ENCODE measurements at places on chromosomes 2 and 18.
A peak's percentile ranks its signal among the peaks of the same experiment; 100 is the strongest.

DNA sequence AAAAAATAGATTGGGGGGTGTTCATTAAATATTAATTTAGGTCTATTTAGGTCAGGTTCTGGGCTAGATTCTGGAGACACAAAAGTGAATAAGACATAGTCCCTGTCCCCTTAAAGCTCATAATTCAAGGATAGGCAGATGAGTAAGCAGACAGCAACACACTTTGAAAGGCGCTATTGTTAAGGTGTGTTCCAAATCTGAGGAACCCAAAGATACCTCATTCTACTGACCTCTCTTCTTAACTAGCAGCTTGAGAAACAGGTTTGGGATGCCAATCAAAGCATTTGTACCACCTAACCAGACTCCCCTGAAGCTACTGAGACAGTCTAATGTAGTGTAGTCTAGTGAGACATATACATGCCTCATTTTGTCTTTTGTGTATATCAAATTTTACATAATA lies 34.8 kb downstream of the SEMA4F start:
- no peak for DNase-seq

DNA sequence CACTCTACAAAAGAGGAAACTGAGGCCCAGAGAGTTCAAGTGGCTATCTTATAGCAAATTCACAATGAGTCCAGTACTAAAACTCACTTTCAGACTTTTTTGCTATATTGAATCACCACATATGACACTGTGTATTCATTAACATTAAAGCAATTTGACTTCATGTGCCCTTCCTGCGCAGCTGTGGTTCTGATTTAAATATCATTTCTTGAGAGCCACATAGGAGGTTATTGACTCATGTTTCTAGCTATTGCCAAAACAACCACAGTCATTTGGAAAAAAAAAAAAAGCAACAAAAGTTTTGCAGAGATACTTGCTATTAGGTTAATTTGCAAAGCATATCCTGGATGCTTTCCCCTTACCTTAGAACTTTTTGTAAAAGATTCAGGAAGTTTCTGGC lies 341.2 kb downstream of the PIK3C3 start:
- no peak for DNase-seq

- no peak for DNase-seq
These were observed 369.8 kb downstream of the ARHGAP15 start for GRCh38 chr2:143499061-143499460.

DNA sequence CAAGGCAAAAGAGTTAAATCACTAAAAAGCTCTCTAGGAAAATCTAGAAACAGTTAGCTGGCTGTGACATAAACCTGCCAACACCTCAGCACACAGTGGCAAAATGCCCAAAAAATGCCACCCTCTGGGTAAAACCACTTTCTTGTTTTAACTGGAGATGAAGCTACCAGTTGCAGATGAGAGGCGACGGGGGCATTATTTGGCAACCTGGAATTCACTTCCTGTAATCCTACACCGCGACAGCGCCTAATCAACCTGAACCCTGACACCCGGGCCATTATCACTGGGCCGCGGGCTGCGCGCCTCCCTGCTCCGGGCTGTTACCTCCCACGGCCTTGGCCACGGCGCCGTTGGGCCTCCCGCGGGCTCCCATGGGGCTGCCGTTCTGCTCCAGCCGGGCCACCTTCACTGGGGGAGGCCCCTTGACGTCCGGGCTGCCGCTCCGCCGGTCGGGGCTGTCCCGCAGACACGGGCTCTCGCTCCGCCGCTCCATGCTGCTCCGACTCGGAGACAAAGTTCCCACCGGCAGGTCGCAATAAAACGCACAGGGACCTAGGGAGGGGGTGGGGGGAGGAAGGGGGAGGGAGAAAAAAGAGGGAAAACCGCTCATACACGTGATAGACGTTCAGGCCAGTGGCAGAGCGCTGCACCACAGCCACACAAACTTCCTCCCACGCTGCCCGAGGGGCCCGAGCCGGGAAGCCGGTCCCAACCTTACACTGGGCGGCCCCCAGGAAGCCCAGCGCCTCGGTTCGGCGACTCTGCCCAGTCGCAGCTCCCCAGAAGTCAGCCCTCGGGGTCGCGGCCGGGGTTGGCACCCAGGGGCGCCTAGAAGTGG lies 2.0 kb downstream of the SATB2 start:
- peak; percentile 75 for DNase-seq

DNA sequence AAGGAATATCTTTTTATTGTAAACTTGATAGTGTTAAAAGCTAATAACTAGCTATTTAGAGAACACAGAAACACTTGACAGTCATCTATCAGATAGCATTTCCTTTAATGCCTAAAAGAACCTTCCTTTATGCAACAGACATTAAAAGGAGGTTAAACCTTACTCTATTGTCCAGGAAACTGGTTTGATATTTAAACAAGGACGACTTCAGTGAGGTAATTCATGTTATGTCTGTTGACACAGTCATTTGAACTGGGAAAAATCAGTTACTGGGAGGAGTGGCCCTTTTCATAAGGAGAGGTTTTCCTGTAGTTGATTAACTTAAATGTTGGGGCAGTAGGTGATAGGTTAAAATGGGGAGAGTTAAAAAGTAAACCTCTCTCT lies 6.7 kb downstream of the TGIF1 start:
- DNase-seq: no peak

GRCh38 chr2:219912491-219912921 lies 285.1 kb downstream of the SLC4A3 start:
- DNase-seq: peak; percentile 34

DNA sequence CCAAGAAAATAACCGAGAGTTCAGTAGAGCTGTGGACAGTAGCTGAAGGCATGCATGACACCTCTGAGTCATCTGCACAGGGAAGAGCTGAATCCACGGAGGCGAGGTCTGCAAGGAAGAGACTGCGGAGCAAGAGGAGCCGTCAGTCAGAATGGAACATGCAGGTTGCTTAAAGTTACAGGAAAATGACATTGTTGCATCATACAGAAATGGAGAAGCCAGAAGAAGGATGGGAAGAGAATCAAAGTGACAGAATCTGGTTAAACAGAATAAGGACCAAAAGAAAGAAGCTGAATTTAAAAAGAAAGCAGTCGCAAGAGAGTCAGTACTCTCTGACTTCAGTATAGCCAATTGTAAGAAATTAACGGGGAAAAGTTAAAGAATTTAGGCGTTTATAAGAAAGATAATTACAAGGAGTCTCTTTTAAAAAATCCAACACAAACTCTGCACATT lies 533.8 kb downstream of the ADCYAP1 start:
- peak; percentile 9 for DNase-seq

GRCh38 chr2:99404797-99405669 lies 67.8 kb downstream of the EIF5B start:
- no peak for DNase-seq

- no peak for DNase-seq
These were observed 1.2 kb upstream of the HES6 start for GRCh38 chr2:238240757-238241711.

DNA sequence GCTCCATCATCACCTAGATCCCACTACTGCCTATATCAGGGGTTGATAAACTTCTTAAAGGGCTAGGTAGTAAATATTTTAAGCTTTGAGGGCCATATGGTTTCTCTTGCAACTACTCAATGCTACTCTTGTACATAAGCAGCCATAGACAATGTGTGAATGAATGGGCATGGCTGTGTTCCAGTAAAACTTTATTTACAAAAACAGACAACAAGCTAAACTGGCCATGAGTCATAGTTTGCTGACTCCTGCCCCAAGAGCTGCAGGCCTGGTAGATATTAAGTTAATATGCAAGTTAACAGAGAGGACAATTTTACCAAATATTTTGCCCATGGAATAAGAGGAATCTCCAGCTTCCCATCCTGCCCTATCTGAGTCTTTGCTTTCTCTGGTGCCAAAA lies 29.8 kb upstream of the MYO3B start:
- no peak for DNase-seq

- DNase-seq: no peak
These were observed 54.6 kb downstream of the TTC39C start for GRCh38 chr18:24068945-24069693.

DNA sequence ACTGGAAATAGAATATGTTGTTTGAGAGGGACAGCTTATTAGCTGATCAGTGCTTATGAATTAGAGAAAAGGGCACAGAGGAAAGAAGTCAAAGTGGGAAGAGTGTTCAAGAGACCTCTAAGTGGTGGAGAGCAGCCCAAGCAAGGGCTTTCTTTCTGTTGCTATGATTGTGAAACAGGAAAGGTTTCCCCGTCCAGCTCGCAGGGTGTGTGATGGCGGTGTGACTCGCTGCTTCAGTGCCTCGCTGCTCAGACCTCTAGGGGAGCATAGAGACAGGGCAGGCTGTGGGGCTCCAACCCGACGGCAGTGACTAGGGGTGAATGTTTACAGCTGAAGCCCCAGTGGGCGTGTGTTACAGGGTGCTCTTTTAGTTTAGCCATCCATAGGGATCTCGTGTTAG lies 166.5 kb upstream of the COPS8 start:
- no peak for DNase-seq

- peak; percentile 68 for DNase-seq
These were observed 11.1 kb upstream of the KLHL30 start for GRCh38 chr2:238127165-238128060.

DNA sequence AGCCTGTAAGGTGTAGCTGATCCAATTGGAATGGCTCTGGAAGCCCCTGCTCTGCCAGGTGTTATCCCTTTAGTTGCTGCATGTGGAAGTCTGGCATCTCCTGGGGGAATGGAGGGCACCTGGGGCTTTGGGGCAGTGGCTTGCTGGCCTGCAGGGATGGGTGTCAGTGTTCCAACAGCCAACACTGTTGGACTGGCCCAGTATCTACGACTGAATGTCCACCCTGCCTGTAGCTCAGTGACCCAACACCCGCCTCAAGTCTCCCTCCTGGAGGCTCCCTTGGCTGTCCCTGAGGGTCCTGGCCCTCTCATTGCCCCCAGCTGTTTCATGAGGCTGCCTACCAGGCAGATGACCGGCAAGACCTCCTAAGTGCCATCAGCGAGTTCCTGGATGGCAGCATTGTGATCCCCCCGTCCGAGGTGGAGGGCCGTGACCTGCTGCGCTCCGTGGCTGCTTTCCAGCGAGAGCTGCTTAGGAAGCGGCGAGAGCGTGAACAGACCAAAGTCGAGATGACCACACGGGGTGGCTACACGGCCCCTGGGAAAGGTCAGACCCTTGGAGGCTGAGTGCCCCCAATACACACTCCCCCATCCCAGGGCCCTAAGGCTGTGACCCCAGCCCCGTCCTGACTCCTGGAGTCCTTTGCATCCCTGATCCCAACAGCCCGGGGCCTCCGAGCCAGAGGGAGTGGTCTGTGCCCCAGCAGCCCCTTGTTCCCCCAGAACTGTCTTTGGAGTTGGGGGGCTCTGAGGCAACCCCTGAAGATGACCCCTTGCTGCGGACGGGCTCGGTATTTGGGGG lies 7.7 kb downstream of the SLC4A3 start:
- DNase-seq: no peak

GRCh38 chr18:49863769-49864621 lies 50.7 kb upstream of the ACAA2 start:
- DNase-seq: no peak

GRCh38 chr18:32542221-32542798 lies 71.6 kb upstream of the GAREM1 start:
- DNase-seq: peak; percentile 45

- no peak for DNase-seq
These were observed 149.2 kb downstream of the PLEKHA3 start for GRCh38 chr2:178629463-178629862.

- no peak for DNase-seq
These were observed 246.4 kb downstream of the CDH20 start for GRCh38 chr18:61579581-61579980.

GRCh38 chr2:55364189-55365055 lies 55.2 kb downstream of the CCDC88A start:
- peak; percentile 93 for DNase-seq
